ENCODE measurements at places on chromosomes 16 and 17.

DNA sequence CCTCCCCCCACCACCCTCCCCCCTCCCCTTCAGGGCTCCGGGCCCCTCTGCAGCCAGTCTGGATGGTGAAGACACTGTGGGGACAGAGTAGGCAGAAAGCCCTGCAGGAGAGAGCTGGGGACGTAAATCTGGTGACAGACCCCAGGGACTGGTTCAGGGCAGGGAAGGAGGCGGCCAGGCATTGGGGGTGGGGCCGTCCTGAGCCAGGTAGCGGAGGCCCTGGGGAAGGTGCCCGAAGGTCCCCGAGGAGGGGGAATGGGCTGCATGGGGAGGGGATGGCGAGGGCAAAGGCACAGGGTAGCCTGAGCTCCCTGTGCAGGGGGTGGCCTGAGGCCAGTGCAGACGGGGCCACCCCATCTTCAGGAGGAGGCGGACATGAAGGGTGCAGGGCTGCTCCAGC, 26.3 kb upstream of the CACNA1H start:
- DNase-seq = no peak

DNA sequence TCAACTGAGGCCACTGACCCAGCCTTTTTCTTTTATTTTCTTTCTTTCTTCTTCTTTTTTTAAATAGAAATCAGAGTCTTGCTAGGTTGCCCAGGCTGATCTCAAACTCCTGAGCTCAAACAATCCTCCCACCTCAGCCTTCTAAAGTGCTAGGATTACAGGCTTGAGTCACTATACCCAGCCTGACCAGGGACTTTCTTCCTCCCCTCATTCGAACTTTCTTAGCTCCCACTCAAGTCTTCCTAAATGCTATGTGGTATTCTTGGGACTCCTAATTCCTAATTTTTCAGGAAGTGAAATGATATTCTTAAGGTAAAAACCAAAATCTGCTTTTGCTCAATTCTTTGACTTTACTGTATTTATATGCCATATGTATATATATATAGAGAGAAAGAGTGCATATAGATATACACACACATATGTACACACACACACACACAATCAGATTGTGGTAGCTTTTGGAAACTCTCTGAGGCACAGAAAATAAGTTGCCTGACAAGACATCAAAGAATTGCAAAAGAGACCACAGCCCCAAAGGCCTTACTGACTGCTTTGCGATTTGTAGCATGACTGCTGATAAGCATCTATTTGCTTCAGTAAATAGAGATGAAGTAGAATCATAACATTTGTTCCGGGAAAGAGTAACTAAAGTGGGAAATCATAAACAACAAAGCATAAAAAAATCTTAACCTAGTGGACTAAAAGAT, 9.5 kb upstream of the AMZ2 start:
- peak; percentile 31 for DNase-seq

GRCh38 chr17:41914358-41914766, 4.4 kb downstream of the ACLY start:
- no peak for DNase-seq

- DNase-seq = peak; percentile 52
Observed at GRCh38 chr17:48636177-48637018, 10.2 kb upstream of the HOXB9 start.

DNA sequence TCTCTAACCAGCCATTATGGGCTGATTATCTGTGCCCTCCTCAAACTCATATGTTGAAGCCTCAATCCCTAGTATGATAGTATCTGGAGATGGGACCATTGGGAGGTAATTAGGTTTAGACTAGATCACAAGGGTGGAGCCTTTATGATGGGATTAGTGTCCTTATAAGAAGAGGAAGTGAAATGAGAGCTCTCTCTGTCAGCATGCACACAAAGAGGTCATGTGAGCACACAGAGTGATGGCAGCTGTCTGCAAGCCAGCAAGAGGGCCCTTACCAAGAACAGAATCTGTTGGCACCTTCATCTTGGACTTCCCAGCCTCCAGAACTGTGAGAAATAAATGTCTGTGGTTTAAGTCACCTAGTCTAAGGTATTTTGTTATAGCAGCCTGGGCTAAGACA, 101.9 kb downstream of the PCTP start:
- no peak for DNase-seq

DNA sequence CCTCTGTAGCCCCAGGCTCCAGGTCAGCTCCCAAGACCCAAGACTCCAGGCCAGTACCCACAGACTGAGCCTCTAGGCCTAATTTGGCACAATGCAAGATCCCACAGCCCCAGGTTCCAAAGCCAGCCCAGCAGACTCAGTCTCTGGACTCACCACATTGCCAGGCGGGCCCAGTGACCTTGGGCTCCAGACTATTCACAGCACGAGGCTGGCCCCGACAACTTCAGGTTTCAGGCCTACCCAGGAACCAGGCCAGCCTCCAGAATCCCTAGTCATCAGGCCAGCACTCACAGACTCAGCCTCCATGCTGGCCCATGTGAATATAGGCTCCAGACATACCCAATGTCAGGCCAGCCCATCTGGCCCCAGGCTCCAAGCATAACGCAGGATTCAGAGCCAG, 103.8 kb downstream of the CEP112 start:
- no peak for DNase-seq

- no peak for DNase-seq
Observed at GRCh38 chr17:35448214-35448898, at the start of gene SLFN13. Gene SLFN13 (minus strand): TSS chr17:35448766. CDS start chr17:35445680, 3,086 bp downstream.

DNA sequence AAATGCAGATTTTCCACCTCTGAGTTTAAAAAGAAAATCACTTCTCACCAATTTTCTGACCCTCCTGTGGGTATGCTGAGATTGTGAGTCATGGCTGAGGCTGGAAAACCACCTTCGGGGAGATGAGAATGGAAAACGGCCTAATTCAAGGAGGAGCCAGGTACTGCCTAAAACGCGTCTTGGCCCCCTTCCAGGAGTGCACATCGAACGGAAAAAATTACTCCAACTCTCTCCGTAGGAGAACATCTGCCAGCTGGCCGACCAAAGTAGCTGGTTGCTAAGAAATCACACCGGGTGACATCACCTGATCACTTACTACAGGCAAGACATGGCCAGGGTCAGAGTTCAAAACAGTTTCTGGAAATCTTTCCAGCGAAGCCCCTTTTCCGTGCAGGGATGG, 107.6 kb downstream of the ZNF423 start:
- DNase-seq = no peak

GRCh38 chr16:51150888-51151320, at the start of gene SALL1:
Gene SALL1 (minus strand): TSS chr16:51151270. CDS start chr16:51151241, 29 bp downstream.
- DNase-seq = no peak

DNA sequence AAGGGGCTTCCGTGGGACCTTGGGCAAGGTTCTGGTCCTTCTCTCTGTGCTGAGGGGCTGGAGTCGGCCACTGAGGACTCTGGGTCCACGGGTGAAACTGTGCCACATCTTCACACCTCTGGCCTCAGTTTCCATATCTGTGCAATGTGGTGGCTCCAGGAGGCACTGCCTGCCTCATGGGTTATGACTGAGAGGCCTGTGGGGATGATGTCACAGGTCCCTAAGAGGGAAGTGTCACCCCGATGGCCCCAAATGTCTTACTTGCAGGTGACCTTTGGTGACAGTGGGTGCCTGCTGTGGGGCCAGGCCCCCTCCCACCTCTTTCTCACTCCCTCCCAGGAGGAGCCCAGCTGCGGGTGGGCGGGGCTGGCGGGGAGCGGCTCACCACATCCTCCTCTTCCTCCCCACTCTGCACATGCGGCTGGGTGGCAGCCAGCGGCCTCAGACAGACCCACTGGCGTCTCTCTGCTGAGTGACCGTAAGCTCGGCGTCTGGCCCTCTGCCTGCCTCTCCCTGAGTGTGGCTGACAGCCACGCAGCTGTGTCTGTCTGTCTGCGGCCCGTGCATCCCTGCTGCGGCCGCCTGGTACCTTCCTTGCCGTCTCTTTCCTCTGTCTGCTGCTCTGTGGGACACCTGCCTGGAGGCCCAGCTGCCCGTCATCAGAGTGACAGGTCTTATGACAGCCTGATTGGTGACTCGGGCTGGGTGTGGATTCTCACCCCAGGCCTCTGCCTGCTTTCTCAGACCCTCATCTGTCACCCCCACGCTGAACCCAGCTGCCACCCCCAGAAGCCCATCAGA, at the start of gene IL21R:
Gene IL21R, plus strand, starts transcription at position 407 of the 801 bp plus-strand sequence. CDS start 27,898 bp downstream, outside the sequence.
- no peak for DNase-seq

DNA sequence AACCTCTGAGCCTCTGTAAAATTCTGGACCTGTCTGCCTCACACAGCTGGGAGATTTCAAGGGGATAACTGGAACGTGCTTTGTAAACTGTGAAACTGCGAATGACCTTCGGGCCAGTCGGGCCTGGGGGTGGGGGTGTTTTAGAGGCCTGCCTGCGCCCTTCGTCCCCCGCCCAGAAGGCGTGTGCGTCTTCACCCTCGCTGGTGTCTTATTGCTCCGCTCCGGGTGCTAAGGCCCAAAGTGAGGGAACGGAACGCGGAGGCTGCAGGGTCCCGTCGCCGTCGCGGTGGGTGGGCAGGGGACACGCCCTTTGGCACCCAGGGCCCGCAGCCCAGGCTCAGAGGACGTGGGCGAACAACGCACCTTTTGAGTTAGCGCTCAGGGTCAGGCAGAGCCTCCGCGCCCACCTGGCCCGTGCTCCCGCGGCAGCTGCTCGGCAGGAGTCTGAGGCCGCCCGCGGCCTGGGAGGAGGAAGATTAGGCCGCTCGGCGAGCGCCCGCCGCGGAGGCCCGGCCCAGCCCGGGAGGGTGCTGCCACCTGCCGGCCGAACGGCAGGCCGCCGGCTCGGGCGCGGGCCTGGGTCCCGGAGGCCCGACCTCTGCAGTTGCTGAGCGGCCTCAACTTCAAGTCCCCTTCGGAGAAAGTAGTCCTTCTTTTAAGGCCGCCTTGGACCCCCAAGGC, 29.7 kb downstream of the DCAKD start:
- no peak for DNase-seq

DNA sequence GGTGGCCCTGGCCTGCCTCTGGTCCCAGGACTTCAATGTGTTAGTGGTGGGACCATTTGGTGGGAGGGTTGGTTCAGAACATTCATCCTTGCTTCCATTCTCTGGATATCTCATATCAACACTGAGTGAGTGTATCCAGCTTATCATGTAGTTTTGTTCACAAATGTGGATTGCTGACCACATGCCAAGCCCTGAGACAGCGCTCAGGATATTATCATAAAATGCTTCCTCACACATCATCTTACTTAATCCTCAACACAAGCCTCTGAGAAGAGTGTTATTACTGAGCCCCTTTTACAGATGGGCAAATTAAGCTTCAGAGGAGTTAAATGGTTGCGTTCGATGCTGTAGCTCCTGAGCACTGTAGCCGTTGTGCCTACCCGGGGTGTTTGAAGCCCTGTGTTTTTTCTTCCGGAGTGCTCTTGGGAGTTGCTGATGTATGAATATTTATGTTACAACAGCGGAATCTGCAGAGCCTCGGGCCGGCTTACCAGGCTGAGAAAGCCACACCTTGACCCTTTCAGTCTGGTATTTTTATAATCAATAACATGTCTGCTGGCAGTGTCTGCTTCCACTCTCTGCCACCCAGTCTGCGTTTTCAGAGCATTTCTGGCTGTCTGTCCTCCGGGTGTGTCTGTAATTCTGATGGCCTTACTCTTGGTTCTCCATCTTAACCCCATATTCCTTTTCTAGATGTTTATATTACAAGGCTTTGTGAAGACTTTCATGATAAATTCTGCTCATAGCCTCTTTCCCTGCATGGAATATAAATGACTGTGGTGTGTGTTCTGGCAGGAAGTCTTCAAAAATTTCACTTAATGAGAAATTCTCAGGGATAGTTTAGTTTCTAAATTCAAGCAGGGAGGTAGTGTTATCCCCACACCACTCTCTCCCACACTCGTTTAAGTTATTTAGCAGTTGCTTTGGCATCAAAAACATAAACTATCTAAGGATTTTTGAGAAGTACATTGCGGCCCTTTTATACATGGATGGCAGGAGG, 2.9 kb downstream of the GLP2R start:
- DNase-seq = no peak

- DNase-seq = no peak
Observed at GRCh38 chr16:53664724-53665345, 38.8 kb downstream of the RPGRIP1L start.

- no peak for DNase-seq
Observed at GRCh38 chr17:41705271-41705991, 6.7 kb upstream of the GAST start.

DNA sequence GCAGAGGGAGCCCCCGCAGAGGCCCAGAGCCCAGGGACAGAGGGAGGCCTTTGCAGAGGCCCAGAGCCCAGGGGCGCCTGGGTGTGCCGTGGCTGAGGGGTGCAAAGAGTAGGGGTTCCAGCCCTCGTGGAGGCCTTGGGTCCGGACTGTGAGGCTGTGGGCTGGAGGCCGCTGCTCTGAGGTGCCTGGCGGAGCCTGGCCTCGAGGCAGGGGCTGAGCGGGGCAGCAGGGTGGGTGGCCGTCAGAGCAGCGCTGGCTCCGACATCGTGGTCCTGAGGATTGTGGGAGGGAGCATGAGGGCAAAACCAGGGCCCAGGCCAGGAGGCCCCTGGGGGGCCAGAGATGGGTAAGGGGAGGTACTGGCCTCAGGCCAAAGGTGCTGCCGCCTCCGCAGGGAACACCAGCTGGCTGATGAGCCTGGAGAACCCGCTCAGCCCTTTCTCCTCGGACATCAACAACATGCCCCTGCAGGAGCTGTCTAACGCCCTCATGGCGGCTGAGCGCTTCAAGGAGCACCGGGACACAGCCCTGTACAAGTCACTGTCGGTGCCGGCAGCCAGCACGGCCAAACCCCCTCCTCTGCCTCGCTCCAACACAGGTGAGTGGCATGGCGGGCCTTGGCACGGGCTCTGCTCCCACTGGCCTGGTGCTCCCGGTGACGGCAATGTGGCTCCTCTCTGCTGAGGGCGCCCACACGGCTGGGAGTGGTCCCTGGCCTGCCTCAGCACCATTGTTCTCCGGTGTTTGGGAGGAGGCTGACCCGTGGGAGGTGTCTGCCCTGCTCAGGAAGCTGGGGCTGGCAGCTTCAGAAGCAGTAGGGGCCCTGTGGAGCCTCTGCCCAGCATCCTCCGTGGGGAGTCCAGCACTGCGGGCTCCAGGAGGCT, 33.7 kb downstream of the TSC2 start:
- no peak for DNase-seq

Measured in G401 (cell line).